ENCODE measurements at places on chromosomes 1 and 21.

GRCh38 chr1:26690576-26691031 is 5.2 kb upstream of the ARID1A start:
- no peak for DNase-seq

DNA sequence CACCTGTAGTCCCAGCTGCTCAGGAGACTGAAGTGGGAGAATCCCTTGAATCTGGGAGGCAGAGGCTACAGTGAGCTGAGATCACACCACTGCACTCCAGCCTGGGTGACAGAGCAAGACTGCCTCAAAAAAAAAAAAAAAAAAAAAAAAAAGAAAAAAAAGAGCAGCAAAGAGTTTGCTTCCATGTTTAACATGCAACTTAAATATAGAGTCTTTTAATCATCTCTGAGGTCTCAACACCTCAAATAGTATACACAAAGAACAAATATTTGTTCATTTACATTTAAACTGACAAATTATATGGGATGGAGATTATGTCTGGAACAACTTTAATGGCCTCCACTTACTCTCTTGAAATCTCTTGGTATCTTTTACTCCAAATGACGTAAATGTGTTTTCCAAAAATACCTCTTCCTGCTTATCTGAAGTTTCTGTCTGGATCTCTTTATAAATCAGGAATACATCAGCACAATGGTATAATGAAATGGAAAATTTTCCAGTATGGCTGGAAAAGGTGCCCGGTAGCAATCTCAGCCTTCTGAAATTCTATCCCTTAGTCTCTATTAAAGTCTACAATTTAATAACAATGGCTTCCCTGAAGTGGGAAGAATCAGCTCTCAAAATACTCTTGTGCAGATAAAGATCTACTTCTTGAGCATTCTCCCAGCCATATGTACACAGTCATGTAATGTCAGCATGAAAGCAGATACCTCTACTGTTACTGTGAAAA is 258.5 kb downstream of the OMA1 start:
- no peak for DNase-seq

- DNase-seq, result no peak
Observed at GRCh38 chr1:216758161-216758560, 34.9 kb upstream of the ESRRG start.

DNA sequence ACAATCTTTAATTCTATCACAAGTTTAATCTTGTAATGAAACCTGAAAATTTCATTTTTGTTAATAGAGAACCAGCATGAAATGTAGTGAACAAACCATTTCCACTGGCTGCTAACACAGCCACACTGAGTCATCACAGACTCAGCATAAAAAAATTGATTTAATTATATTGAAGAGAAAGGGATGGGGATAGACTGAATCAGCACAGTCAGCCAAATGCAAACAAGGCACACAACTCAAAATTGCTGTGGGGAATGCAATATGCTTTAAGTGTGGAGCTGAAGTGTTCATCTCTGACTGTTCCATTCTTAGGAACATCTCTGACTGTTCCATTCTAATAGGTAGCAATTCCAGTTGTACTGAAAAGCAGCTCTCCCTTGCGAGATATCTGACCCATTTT is 299.8 kb downstream of the MRPL39 start:
- DNase-seq, result no peak

- no peak for DNase-seq
Observed at GRCh38 chr1:116772648-116773045, 18.4 kb downstream of the CD2 start.

- no peak for DNase-seq
Observed at GRCh38 chr1:30787266-30787665, 29.7 kb upstream of the LAPTM5 start.

DNA sequence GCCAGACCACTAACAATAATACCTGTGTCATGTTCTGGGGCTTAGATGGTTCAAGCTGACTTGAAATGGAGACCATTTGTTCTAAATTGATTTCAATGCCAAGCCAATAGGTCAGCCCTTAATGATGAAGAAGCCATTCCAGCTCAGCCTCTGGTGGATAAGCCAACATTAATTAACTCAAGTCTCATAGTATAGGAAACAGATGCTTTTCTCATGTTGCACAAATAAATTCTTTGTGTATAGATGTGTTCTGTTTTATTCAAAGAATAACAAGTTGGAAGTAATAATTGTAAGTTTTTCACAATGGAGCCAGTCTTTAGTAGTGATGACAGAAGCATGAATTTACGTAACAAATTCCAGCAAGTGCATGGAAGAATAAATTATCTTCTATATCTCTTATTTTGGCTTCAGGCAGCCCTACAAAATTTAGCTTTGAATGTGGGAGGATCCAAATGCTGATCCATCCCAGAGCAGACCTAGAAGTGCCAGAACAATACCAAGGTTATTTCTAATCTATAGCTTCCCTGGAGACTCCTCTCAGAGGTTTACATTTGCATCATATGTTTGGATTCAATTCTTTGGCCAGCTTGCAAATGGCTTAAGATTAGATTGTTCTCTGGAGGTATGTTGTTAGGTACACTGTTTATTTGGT is 42.2 kb upstream of the C1orf105 start:
- DNase-seq, result no peak

GRCh38 chr1:67558449-67559193 is 126.4 kb upstream of the GADD45A start:
- DNase-seq, result no peak

- DNase-seq, result peak; percentile 36
Observed at GRCh38 chr1:172845371-172845770, 186.5 kb downstream of the FASLG start.

- no peak for DNase-seq
Observed at GRCh38 chr1:66527686-66528085, 6.3 kb upstream of the SGIP1 start.

GRCh38 chr1:53129891-53130597 is 12.4 kb downstream of the SLC1A7 start:
- no peak for DNase-seq

GRCh38 chr1:159000625-159001024 is 9.1 kb upstream of the IFI16 start:
- no peak for DNase-seq

DNA sequence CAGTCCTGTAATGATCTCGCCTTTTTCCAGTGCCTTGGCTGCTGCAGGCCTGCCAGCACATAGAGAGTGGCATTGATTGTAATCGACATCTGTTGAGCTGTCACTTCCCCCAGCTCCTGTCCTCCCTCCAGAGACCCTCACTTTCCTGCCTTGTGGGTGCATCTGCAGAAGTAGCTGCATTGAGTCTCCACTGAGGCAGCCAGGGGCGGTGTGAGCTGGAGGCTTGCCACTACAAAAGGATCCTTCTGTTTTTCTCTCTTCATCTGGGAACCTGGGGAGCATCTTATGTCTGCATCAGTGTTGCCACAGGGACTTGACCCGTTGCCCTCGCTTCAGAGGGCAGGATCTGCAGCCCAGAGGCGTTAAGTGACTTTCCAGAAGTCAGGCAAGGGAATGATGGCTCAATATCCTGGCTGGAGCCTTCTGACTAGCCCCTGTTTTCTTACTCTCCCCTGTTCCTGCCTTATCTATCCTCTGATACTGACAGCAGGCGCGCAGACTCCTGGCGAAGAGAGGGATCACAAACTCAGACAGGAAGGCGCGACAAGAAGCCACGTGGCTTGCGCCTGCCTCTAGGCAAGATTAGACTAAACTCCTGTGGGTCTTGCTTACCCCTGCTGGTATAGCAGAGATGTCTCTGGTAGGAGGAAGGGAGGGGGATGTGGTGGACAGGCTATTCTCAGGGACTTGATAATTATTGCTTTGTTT is 13.3 kb upstream of the FMOD start:
- no peak for DNase-seq

DNA sequence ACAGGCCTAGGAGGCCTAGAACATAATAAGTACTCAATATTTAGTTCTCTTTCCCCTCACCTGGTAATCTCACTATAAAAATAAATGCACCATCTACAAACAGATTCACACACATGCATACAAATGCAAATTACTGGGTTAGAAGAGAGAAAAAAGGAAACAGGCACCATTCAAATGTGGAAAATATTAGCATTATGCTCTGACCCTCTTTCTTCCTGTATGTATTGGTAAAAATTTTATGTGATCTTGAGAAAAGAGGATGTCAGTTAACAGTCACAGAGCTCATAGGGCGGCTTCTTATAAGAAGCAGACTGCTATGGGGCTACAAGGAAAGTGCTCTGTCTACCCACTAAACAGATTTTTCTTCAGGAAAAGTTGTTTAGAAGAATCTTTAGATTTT is 565.4 kb downstream of the LMO4 start:
- no peak for DNase-seq

- no peak for DNase-seq
Observed at GRCh38 chr1:246450611-246451251, 56.3 kb downstream of the SMYD3 start.

DNA sequence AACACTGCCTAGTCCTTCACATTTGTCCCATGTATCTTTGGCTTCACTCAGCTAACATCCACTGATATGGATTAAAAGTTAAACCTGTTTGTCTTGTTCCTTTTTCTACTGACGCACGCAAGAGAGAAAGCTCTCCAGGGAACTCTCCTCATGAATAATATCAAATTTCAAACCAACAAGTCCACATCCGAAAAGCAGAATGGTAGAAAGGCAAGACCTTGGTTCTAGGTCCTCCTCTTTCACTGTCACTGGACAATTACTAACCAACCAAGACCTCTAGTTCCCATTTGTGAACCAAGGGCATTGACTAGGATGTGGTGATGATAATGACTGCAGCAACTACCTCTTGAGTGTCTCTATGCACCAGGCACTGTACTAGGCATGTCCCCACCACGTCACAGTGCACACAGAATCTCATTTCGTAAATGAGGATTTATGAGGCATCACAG is 8.4 kb downstream of the PLPP3 start:
- no peak for DNase-seq

GRCh38 chr1:18965206-18966173 is 9.0 kb upstream of the IFFO2 start:
- DNase-seq, result peak; percentile 38

GRCh38 chr1:158186180-158186579 is 5.5 kb downstream of the CD1D start:
- DNase-seq, result no peak

DNA sequence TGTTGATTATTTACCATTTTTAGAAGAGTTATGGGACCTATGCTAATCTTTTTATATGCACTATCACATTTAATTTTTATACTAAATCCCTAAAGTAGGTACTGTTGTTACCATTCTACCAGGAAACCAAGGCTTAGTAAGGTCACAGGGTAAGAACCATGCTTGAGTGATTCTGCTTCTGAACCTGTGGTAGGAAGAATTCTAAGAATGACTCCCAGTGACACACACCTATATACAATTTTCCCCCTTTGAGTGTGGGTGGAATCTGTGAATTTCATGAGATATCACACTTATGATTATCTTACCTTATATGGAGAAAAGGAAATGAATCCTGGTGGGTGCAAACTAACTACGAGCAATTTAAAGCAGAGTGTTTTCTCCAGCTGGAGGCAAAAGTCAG is 391.0 kb downstream of the USH2A start:
- no peak for DNase-seq

- no peak for DNase-seq
Observed at GRCh38 chr1:119631433-119632102, 16.5 kb downstream of the ZNF697 start.

- no peak for DNase-seq
Observed at GRCh38 chr1:153434746-153435455, 18.6 kb downstream of the S100A7A start.

- DNase-seq, result no peak
Observed at GRCh38 chr1:218715961-218716669, 371.0 kb downstream of the TGFB2 start.

DNA sequence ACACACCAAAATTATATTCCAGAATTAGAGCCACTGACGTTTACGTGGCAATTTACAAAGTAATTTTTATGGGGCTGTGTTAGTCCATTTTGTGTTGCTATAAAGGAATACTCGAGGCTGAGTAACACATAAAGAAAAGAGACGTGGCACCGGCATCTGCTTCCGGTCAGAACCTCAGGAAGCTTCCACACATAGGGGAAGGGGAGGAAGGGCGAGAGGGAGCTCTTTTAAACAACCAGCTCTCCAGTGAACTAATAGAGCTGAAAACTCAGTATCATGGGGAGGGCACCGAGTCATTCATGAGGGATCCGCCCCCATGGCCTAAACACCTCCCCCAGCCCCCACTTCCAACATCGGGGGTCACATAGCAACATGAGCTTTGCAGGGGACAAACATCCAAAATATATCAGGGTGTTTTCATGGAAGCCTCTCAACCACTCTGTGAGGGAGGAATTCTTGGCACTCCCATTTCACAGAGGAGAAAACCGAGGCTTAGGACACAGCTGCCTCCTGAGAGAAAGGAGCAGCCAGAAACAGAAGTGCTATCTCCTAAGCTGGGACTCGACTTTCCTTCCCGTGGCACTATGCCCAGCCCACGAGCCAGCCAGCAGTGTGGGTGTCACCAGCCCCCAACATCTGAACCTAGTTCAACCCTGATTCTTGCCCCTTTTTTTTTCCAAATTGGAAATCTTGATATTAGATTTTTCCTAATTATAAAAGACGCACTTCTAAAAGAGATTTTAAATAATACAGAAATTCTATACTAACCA is 29.2 kb downstream of the MIS18A start:
- no peak for DNase-seq

Measured in stimulated activated CD4-positive, alpha-beta T cell treated with anti-CD3 and anti-CD28 coated beads, TNF-alpha, amount 100 ng/mL, for 24 hours (primary cell).